ENCODE measurements at places on chromosomes 4 and X. TPM values are rescaled to one million over a fixed set of nuclear protein-coding genes. Genes with fewer than 3 reads are reported as not detected.

Gene GNPDA2
- total RNA-seq: 21.2 TPM

Gene VSIG4
- total RNA-seq: 45.0 TPM

Gene MAGEA2
- total RNA-seq: 0.24 TPM

Gene SSX4B
- total RNA-seq: not detected

Gene GRK4
- total RNA-seq: 5.5 TPM

Gene HMX1
- total RNA-seq: not detected

Gene TMPRSS11F
- total RNA-seq: 1.9 TPM

Gene SLC49A3
- total RNA-seq: 3.6 TPM

Gene FABP2
- 2.9 TPM for total RNA-seq

Gene MTNR1A
- total RNA-seq: not detected
